ENCODE measurements at places on chromosomes 7 and 10. TPM values are rescaled to one million over a fixed set of nuclear protein-coding genes. Genes with fewer than 3 reads are reported as not detected.
A peak's percentile ranks its signal among the peaks of the same experiment; 100 is the strongest.

GRCh38 chr7:128741491-128741890 is 2.3 kb downstream of the CALU start:
- no peak for DNase-seq

DNA sequence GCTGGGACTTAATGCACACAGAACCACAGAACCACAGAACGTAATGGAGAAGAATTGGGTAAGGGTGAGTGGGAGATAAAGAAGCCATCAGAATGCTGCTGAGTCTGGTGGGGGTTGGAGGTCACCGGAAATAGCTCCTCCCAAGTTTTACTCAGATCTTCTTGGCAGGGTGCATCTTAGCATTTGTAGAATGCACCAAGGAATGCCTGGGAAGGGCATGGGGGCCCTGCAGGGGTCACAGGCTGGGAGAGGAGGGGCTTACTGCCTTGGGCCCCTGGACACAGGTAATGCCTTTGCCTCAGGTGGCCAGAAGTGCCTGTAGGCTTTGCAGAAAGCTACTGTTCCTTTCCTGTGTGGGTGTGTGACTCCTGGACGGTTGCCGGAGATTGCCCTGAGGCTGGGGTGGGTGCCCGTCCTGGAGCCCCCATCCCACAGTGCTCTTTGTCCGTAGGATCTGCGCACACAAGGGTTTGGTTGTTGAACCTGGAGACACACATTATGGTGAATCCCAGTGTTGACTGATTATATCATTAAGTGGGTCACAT is 55.1 kb downstream of the MGMT start:
- DNase-seq, result peak; percentile 40

GRCh38 chr10:101888251-101888949 is 44.8 kb upstream of the KCNIP2 start:
- DNase-seq, result no peak

DNA sequence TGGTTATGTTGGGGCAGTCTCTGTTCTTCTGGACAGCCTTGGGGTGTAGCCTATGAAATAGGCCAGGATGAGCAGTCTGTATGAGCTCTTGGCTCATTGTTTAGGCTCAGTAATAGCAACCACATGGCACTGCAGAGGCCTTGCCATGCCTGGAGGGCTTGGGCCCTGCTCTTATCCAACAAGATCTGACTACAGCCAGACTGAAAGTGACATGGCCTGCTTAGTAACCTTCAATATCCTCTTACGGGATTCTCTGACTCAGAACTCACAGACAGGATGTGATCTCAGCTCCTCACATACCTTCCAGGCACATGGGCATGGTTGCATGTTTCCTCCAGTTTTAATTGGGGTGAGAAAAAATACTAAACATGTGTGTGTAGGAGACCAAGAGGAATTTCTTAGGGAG is 289.3 kb downstream of the PTEN start:
- DNase-seq, result peak; percentile 69

DNA sequence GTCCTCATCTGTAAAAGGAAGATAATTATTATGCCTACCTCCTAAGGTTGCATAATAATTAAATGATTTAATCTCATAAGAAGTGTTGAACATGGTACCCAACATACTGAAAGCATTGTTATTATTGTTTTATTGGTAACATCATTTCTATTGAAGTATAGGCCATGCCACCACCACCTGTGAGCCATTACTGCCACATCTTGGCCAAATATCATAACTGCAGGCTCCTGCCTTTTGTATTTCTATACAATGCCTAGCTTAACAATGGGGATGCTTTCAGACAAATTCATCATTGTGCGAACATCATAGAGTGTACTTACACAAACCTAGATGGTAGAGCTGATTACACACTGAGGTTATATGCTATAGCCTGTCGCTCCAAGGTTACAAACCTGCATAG is 61.1 kb upstream of the NPSR1 start:
- DNase-seq, result no peak

GRCh38 chr7:8362723-8363369 is 70.6 kb upstream of the NXPH1 start:
- DNase-seq, result no peak

GRCh38 chr10:3068968-3069737 is 1.8 kb downstream of the PFKP start:
- no peak for DNase-seq

DNA sequence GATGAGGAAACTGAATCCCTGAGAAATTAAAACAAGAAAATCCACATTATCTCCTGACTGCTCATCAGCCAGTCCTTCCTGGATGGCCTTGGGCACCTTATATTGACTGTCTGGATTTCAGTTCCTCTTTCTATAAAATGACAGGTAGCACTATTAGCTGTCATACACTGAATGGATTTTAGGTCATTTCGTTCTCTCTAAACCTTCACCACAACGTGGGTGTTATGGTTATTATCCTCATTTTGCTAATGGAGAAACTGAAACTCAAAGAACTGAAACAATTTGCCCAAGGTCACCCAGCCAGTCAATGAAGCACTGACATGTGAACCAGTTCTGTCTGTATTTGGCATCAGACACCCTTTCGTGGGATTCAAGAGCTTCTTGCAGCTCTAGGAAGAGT is 193.8 kb downstream of the CYP26A1 start:
- DNase-seq, result no peak

- DNase-seq, result no peak
Measured at GRCh38 chr7:82053453-82054032, 283.7 kb upstream of the HGF start.

- no peak for DNase-seq
Measured at GRCh38 chr10:132789659-132790148, 3.8 kb upstream of the NKX6-2 start.

DNA sequence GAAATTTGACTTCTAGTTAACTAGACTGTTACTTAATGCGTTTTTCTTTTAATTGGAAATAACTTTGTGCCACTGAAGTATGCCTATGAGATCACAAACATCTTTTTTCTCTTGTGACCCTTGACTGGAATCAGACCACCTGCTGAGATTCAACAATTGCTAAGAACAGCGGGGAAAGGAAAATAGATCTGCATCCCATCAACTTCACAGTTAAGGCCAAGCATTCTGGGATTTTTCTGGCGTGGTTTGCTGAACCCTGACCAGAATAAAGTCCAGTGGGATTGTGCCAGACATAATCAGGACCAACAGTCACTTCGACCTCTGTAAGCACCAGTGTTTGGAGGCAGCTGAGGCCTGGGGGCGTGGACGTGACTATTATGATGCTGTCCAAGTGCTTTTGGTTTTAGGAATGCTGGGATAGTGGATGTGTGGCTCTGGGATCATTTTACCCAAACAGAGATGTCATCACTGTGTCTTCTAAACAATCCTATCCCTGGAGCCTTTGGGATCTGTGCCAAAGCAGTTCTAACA is 373.3 kb upstream of the PRKCQ start:
- no peak for DNase-seq

- DNase-seq, result no peak
Measured at GRCh38 chr10:133324857-133325260, 11.8 kb downstream of the CALY start.

- DNase-seq, result no peak
Measured at GRCh38 chr7:91050677-91051076, 213.6 kb upstream of the FZD1 start.

DNA sequence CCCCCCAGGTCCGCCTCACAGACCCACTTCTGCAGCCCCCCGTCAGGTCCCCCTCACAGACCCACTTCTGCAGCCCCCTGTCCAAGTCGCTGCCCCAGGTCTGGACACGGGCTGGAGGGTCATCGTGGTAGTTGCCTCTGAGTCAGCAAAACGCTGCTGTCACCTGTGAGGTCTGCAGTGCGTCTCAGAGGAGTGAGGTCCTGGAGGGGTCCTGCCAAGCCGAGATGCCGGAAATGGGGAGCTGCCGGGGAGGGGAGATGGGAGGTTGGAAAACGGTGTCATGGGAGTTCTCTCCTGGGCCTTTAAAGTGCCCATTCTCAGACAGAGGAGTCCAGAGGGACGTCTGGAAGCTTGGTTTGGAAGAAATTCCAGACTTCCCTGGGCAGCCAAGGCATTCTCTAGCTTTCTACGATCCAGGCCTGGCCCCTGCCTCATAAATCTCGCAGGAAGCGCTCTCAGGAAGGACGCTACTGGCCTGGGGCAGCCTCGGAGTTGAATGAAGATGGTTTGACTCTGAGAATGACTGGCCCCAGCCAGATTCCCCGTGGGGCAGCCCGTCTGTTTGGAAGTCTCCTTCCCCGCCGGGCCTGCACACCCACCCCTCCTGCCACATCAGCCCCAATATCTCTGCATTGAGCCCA is 38.7 kb downstream of the CALML3 start:
- no peak for DNase-seq

DNA sequence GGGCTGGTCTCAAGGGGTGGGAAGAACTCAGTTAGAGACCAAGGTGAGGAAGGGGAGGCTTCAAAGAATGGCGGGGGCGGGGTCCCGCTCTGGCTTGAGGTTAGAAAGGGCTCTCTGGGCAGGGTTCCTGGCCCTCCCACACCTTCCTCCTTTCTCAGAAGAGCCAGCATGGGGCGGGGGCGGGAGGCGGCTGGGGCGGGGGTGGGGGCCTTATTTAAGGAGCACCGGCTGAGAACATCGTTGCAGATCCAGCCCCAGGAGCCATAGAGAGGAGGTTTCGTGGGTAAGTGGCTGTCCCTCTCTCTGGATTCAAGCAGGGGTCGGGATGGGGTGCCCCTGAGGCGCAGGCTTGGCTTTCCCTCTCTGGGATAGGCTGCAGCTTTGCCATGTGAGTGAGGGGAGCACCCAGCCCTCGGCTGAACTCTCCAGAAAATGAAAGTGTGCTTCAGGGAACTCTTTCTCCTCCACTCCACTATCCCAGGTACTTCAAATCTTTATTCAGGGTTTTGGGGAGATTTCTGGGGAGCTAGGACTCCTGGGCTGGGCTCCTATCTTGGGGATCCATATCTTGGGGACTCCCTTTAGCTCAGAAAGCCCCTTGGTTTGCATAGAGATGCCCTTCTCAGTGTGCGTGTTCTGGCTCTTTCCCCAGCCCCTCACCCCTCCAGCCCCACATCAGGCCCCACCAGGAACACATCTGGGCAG is 3.3 kb upstream of the CUEDC2 start:
- DNase-seq, result no peak

DNA sequence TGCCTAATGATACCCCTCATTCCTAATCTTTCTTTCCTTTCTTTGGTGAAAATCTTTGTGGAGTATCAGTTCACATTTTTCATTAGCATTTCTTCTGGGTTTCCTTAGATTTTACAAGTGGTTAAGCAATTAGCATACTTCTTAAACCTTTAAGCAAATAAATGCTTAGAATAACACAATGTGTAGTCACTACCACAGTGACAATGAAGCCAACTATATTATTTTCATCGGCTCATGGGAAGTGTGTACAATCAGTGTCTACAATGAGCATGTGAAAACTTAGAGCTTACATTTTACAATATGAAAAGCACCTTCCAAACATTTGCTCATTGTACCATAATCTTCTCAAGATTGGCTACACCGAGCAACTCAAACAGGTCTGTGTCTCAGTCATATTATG is 176.2 kb upstream of the PLXNA4 start:
- DNase-seq, result no peak

GRCh38 chr10:18500576-18500975 is 150.8 kb downstream of the NSUN6 start:
- no peak for DNase-seq

DNA sequence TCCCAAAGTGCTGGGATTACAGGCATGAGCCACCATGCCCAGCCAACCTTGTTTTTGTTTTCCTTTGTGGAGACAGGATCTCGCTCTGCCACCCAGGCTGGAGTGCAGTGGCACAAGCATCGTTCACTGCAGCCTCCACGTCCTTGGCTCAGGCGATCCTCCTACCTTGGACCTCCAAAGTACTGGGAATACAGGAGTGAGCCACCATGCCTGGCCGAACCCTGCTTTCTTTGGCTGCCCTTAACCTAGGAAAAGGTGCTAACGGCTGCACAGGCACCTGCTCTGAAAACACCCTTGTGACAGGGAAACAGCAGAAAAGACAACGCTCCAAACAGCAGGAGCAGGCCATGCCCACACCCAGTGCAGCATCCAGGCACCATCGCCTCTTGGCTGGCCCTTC is 71.9 kb downstream of the OAT start:
- DNase-seq, result no peak

- no peak for DNase-seq
Measured at GRCh38 chr10:32972929-32973328, 14.9 kb upstream of the ITGB1 start.

DNA sequence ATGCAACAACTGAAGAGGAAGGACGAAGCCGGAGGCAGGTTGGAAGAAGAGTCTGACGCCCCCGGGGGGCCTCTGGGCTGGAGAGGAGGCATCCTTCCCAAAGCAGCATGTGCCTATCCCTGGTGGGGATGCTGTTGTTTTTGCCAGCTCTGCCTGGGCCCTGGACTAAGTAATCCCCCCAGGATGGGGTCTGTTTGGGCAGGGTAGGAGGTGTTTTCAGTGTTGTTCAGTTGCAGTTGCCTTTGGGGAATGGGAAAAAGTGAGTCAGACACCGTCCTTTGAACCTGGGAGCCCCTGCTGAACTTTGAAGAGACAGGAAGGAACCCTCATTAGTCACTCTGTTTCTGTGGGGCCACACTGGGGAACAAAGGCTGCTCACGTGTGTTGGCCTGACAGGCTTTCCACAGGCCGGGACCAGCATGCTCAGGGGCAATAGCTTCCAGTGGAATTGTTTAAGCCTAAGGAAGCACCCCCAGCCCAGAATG is 35.2 kb upstream of the GDF10 start:
- no peak for DNase-seq

DNA sequence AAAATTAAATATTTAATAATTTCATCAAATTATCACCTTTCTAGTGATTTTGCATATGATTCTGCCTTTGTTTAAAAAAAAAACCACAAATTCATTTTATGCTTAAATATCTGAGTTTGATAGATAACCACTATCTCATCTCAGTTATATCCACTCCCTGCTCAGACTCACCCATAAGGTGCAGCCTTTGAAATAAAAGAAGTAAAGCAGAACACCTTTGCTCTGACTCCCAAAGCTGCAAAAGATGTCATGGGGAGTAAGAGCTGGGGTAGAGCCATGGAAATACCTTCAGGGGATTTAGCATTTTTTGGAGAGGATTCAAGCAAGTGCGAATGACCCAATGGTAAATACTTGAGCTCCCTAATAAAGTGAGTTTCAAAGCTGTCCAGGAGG is 15.1 kb upstream of the CYP3A5 start:
- DNase-seq, result no peak

Gene SDK1
- 7.2 TPM for total RNA-seq

Gene FRA10AC1
- total RNA-seq, result 15.6 TPM

Gene H2BK1
- not detected for total RNA-seq

Gene LBX1
- total RNA-seq, result not detected

Gene PARP12
- 18.5 TPM for total RNA-seq

Gene SPDYE6
- not detected for total RNA-seq

Gene SYT15
- total RNA-seq, result 2.7 TPM

Gene CNPY1
- total RNA-seq, result not detected

Gene NSUN5
- total RNA-seq, result 31.4 TPM

Gene GJD4
- total RNA-seq, result not detected

Data from lower leg skin (tissue), 4 donors.